Right lobe of liver (tissue), 6 donors: ENCODE measurements at places on chromosomes 2 and 18. TPM values are rescaled to one million over a fixed set of nuclear protein-coding genes. Genes with fewer than 3 reads are reported as not detected.
A peak's percentile ranks its signal among the peaks of the same experiment; 100 is the strongest.

The SKOR2 gene
- total RNA-seq: not detected

The SLC19A3 gene
- total RNA-seq: 17.1 TPM

The TMEM17 gene
- total RNA-seq: 0.48 TPM

The EVA1A gene
- total RNA-seq: 64.4 TPM

The NT5C1B gene
- not detected for total RNA-seq

The SALL3 gene
- not detected for total RNA-seq

The CNDP1 gene
- 14.9 TPM for total RNA-seq

The TIMM21 gene
- 17.8 TPM for total RNA-seq

The UGGT1 gene
- 40.5 TPM for total RNA-seq

DNA sequence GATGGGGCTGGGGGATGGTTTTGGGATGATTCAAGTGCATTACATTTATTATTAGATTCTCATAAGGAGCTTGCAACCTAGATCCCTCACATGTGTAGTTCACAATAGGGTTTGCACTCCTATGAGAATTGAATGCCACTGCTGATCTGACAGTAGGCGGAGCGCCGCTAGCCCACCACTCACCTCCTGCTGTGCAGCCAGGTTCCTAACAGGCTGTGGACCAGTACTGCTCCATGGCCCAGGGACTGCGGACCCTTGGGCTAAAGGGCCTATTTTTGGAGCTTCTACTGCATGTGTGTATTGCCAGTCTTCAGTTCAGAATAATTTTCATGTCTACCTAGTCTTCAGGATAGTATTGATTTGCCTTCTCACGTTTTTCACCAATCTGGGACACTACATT is 165.3 kb upstream of the TWIST2 start:
- no peak for DNase-seq

DNA sequence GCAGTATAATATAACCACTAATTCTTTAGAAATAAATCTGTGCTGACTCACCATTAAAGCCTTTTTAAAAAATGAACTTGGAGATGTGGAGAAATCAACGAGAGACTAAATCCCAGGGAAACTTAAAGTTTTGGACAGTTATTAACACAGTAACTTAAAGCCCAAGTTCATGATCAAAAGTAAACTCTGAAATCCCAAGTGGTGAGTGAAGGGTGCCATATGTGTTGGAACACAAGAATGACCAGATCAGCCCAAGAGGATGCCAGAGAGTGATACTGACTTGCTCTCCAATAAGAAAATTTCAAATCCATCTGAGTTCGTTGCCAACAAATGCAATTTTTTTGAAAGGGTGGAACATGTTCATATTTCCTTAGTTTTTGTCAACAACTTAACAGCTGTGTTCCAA is 838.1 kb upstream of the ACVR2A start:
- no peak for DNase-seq

DNA sequence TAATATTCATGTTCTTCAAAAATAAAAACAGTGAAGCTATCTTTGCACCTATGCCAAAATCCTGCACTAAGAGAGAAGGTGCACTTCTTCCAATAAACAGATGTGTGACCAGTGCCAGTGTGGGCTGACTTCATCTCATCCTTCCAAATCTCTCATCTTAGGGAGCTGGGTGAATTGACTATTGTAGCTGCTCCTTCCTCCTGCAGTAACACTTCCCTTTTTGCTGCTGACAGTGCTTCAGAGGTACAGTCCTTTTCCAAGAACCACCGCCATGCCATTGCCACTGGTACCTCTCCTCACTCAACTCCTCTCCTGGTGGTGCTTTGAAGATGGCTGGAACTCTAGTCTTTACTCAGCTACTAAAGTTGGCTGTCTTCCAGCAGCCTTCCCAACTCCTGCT is 42.1 kb upstream of the ARHGAP25 start:
- no peak for DNase-seq

- DNase-seq: no peak
Measured at GRCh38 chr2:59851836-59852475, 701.5 kb downstream of the BCL11A start.

- DNase-seq: no peak
Measured at GRCh38 chr18:8433771-8434170, 175.5 kb upstream of the RAB12 start.

DNA sequence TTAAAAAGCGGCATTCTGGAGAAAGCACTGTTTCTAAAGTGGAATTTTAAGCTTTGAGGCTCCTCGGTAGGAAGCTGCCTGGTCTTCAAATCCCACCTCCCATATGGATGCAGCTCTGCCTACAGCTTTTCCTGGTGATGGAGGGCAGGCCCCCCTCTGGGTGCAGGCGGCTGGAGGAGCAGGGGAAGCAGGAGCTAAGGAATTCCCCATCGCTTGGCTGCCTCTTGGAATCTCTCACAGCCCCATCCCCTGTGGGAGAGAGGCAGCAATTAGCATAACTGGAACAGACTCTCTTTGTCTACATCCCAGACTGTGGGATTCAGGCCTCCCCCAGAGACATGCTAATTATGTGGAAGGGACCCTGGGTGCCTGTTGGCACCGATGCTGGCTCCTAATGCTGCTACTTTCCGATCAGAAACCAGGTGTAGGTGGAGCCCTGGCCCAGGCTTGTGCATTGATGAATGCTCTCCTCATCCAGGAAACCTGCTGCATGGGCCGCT is 51.3 kb downstream of the LIPG start:
- DNase-seq: no peak

GRCh38 chr2:84532291-84532690 is 16.0 kb downstream of the DNAH6 start:
- no peak for DNase-seq

- peak; percentile 49 for DNase-seq
Measured at GRCh38 chr2:29920130-29920577, 1.2 kb downstream of the ALK start.

GRCh38 chr2:32937602-32938448 is 8.9 kb upstream of the LTBP1 start:
- no peak for DNase-seq

- DNase-seq: no peak
Measured at GRCh38 chr2:177273408-177273807, 8.9 kb upstream of the NFE2L2 start.

GRCh38 chr2:104658144-104658835 is 195.6 kb upstream of the POU3F3 start:
- peak; percentile 56 for DNase-seq

DNA sequence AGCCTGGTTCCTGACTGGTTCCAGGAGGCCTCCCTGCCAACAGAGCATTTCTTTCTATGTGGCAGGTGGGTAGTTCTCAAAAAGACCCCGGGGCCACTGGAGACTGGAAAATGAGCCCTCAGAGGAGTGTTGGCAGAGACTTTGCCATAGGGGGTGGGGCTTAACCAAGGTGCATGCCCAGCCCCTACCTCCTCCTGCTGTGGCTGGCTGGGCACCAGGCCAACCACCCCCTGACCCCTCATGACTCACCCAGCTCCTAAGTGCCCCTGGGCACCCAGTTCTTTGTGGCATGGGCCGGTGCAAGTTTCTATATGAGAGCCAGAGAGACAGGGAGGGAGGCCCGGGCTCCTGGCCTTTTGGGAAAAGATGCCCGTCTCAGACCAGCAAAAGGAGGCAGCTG is 98.2 kb upstream of the SMAD2 start:
- DNase-seq: no peak

- DNase-seq: no peak
Measured at GRCh38 chr2:191572319-191572718, 105.6 kb upstream of the NABP1 start.

DNA sequence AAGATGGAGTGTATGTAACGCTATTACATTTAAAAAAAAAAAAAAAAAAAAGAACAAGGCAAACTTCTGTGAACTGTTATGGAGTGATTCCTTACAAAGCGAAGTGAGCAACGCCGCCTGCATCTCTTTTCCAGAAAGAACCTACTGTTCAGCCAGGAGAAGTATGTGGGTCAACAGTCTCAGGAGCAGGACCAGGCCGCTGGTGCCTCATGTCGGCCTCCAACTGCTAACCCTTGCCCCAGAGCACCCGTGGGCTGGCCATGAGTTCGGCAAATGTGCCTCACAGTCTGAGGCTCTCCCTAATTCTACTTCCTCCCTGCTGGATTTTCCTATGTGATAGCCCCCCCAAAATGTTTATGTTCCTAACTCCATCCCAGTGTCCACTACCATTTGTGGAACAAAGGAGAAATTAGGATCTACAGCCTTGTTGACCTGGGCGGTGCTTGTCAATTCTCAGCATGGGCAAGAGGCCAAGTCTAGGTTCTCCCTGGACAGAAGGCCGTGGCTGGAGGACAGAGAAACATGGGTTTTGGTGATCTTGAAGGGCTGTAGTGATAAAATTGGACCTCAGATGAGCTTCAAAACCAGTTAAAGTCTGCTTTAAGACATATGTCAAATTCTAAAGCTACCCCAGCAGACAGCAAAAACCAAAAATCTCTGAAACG is 15.9 kb downstream of the FAM168B start:
- no peak for DNase-seq

GRCh38 chr2:16744521-16744920 is 78.9 kb upstream of the CYRIA start:
- no peak for DNase-seq

DNA sequence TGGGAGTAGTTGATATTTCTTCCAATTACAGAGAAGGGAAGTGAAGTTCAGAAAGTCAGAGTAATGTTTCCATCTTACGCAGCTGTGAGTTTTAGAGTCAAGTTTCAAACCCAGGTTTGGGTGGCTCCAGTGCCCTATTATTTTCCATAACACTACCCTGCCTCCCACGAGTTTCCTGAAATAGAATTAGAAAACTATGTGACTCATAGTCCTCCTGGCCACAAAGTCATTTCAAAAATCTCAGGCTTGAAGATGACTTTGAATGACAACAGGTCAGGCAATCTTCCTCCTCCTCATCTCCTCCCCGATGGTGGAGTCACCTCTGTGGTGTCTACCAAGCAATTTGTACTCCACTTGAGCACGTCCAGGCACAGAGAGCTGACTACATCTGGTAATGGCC is 212.3 kb upstream of the TRIB2 start:
- no peak for DNase-seq

DNA sequence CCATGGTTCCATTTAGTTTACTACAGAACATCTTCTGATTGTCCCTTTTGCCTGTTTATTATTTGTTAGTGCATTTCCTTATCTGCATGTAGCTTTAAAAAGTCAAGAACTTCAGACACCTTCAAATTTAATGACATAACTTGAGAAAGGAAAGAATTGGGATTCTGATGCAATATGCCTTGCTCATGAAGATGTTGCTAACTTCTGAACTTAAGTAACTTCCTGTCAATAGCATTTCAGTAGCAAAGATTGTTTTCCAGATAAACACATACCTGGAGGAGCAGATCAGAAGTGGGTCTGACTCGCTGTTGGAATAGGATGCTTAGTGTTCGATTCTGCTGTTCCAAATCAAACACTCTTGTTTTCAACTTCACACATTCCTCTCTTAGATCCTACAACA is 190.2 kb upstream of the LYPD1 start:
- no peak for DNase-seq

- DNase-seq: no peak
Measured at GRCh38 chr2:152078662-152079061, 20.2 kb downstream of the CACNB4 start.

DNA sequence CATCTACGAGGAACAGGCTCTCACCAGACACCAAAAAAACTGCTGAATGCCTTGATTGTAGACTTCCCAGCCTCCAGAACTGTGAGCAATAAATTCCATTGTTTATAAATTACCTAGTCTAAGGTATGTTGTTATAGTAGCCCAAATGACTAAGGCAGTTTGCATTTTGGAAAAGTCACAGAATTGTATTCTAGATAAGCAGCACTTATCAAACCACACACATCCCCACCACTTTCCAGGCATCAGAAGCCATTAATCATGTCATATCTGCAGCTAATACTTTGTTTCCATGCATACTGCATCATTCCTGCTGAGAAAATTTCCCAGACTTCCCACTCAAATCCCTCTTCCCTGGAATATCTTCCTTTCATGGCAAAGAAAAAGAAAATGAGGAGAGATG is 187.2 kb downstream of the INO80D start:
- DNase-seq: no peak

DNA sequence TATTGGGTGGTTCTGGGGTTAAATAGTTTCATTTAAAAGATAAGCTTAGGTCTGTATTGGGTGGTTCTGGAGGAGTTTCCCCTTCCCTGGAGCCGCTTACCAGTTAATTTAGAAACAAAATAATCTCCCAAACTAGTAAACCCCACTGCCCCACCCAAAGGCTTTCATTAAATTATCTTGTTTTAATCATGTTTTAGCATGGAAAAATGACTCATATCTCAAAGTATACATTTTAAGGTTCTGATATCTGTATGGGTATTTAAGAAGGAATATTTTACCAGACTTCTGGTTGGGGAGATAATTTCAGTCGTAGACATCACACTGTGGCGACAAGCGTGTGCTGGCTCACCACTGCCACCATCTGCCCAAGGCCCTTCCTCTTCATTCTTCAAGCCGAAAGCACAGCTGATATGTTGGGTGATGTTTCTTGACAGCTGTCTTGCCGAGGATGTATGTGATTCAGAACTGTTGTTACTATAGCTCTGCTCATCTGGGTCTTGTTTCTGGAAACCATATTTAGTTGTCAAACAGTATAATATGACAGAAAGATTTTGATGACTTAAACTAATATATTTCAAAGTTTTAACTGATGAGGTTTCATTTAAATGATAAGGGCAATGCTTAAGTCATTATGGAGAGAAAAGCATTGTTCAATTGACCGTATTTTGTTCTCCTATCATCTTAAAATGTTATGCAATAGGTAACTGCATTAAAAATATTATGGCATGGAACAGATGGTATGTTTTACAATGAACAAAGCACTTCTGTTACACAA is 5.1 kb downstream of the FIGLA start:
- no peak for DNase-seq

DNA sequence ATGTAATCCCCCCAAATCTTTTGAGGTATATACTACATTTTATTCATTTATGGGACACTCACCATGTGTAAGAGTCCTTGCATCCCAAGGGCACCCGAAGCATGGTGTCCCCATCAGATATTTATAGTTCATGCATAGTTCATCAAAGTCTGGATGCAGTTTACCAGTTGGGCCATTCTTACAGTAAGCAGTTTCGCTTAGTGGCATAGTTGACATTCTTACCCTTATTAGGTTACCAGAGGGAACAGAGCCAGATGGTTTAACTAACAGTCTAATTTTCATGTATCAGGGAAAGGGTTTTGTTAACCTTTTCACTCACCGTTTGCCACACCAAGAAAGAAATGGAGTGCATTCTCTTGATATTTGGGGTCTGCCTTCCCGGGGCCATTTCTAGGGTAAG is 7.1 kb downstream of the ZNF407 start:
- no peak for DNase-seq
